ENCODE measurements at places on chromosomes 11 and 22. TPM values are rescaled to one million over a fixed set of nuclear protein-coding genes. Genes with fewer than 3 reads are reported as not detected.

The MYBPC3 gene
- total RNA-seq: not detected

The MMP8 gene
- not detected for total RNA-seq

The RAB30 gene
- 8.3 TPM for total RNA-seq

- no peak for DNase-seq
Observed at GRCh38 chr11:36110668-36111410, 167.0 kb downstream of the LDLRAD3 start.

DNA sequence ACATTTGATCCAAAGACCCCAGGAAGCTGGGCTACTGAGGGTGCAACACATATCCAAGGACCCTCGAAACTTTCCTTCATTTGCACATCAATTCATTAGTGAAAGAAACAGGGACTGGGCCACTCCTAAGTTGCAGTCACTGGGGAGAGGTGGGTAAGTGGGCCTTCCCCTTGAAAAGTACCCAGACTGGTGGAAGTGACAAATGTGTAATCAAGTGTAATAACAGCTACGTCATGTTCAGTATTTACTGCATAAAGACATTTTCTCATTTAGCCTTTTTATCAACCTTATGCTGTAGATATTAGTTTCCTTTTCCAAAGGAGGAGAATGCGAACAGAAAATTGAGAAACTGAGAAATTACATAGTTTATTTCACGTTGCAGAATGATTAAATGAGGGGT is 101.9 kb upstream of the OLFML1 start:
- DNase-seq: no peak

The ANKK1 gene
- total RNA-seq: not detected
